ENCODE measurements at places on chromosomes 13 and 19.

DNA sequence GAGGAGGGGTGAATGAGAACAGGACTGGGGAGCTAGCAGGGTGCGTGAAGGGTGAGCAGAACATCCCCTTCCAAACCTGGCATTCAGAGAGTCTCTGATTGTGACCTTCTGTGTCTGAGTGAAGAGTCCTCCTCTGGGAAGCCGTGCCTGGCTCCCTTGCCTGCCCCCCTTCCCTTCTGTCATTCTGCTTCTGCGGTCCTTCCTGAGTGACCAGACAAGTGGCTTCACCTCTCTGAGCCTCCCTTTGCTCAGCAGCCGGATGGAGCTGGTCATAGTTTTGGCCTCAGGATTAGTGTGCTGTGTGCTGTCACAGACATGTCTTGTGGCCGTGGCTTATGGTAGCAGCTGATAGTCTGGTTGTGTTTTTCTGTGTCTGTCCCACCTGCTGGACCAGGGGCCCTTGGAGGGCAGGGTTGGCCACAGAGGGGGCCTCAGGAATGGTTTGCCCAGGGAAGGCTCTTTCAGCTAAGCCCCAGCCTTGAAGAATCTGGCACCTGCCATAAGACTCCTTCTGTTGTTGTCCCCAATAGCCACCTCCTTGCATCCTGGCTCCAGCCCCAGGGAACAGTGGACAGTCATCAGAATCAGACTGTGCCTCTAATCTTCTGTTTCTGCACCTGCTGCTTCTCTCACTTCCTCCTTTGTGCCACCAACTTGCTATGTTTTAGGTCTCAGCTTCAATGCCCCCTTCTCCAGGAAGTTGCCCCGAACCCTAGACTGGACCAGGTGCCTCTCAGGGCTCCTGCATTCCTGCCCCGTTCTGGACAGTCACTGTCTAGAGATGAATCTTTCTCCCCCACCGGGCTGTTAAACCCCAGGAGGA is 5.9 kb downstream of the CLPTM1 start:
- DNase-seq: no peak

GRCh38 chr13:33119856-33120543 is 103.8 kb downstream of the KL start:
- DNase-seq: peak; percentile 32

DNA sequence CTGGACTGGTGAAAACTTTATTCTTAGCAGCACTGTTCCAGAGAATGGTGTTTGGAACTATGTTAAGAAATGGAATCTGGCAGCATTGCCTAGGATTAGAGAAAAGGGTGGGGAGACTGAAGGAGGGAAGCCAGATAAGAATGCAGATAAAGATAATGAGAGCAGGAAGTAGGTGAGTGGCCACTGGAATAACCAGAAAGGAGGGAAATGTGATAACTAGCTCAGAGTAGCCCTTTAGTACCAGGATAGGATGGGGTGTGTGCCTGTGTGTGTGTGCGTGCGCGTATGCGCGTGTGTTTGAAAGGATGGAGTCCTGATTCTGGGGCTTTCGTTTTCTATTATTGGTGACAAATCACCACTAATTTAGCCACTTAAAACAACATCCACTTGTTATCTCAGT is 33.4 kb upstream of the FRY start:
- no peak for DNase-seq

DNA sequence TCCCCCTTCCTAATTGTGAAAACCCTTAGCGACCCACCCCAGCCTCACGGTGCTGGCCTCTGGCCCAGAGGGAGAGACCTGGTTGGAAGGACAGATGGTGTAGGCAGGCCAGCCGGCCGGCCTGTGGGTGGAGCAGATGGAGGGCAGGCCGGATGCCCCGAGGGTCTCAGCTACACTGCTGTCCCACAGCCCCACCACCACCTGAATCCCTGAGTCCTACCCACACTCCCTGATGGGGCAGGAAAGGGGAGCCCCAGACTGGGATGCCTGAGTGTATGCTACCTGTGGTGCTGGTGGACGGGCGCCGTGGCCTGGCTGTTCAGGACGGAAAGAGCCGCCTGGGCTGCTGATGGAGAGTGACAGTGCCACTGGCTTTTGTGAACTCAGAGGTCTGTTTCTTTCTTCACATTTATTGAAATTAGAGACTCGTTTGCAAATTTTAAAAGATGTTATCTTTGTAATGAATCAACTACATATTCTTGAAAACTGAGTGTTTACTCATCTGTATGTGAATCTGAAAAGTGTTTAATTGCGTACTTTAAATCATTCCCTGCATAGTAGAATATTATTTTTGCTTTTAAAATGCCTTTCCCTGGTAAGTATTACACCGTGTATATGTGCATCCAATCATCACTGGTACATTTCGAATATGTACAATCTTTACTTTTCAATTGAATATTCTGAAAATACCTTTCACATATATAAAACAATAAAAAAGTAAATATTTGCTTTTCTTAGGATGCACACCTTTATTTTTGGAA is 35.7 kb downstream of the TFDP1 start:
- no peak for DNase-seq

GRCh38 chr19:46303691-46304397 is 7.0 kb downstream of the HIF3A start:
- peak; percentile 96 for DNase-seq

- no peak for DNase-seq
Measured at GRCh38 chr13:21528616-21529015, 69.5 kb upstream of the ZDHHC20 start.

- no peak for DNase-seq
Measured at GRCh38 chr13:23679220-23679619, 109.0 kb downstream of the TNFRSF19 start.

GRCh38 chr13:94854688-94855087 is 142.3 kb upstream of the SOX21 start:
- no peak for DNase-seq

GRCh38 chr19:37988758-37989635 is 82.0 kb downstream of the SIPA1L3 start:
- no peak for DNase-seq

GRCh38 chr19:16831531-16831930 is 2.3 kb downstream of the SIN3B start:
- DNase-seq: no peak

DNA sequence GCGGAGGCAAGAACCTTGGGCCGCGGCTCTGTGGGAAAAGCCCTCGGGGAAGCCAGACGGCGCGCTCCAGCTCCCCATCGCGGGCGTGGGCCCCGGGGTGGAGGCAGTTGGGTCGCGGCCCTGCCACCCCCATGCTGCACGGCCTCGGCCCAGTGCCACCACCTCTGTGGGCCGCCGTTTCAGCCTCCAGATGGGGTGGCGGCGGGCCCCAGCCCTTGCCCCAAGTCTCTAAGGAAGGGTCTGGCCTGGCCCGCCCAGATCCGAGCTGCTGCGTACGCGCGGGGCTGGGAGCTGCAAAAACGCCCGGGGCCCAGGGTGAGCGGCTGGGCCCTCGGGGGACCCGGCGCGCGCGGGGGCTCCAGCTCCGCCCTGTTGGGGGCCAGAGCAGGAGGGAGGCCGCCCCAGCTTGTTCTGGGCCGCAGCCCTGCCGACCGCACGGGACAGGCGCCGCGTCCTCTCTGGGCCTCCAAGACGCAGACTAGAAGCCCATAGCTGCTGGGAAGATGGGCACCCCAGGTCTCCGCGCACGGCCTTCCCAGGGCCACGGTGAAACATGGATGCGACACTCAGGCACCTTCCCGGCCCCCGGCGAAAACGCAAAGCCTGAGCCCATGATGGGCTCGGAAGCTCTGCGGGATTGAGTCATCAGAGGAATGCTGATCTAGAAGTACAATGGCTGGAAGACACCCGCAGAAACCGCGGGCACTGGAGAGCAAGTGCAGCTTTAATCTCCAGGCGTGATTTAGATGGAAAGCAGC is 110.1 kb downstream of the KCTD15 start:
- peak; percentile 18 for DNase-seq

DNA sequence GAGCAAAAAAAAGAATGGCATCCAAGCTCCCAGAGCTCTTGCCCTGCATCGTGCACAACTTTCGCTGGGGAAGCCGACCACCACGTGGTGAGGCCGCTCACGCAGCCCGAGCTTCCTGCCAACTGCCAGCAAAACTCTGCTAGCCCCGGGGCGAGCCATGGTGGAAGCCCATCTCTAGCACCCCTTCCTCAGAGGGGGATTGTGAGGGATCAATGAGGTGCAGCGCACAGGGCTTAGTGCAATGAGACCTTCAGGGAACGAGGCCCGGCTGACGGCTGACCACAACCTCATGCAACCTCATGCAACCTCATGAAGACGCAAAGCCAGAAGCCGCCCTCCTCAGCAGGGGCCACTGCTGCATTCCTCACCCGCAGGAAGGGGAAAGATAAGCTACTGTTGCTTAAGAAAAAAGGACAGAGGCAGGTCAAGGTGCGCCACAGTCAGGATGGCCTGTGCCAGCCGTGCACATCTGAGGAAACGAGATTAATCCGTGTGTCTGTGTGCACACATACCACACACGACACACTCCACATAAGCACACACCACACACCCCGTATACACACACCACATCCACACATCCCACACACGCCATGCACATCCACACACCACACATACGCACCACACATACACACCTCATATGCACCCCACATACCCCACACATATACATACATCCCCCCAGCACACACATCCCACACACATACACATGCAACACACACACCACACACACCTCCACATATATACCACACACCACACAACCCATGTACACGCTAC is 9.6 kb downstream of the HSPBP1 start:
- DNase-seq: no peak

- DNase-seq: no peak
Measured at GRCh38 chr13:36887758-36888521, 32.1 kb downstream of the SMAD9 start.

DNA sequence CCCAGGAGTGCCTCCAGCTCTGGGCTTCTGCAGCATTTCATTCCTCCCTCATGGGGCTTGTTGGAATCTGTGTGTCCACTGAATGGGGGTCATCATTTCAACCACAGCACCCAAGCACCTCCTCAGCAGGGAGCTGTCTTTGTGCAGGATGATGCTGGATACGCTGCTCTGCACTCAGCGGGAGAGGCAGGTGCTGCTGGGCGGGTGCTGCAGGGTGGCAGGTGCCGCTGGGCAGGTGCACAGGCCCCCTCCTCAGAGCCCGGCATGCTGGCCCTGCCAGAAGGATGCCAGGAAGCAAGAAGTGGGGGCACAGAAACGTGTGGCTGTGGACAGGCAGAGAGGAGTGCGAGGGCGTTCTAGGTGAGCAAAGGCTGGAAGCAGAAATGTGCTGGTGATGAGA is 121.8 kb upstream of the VSTM2B start:
- no peak for DNase-seq

DNA sequence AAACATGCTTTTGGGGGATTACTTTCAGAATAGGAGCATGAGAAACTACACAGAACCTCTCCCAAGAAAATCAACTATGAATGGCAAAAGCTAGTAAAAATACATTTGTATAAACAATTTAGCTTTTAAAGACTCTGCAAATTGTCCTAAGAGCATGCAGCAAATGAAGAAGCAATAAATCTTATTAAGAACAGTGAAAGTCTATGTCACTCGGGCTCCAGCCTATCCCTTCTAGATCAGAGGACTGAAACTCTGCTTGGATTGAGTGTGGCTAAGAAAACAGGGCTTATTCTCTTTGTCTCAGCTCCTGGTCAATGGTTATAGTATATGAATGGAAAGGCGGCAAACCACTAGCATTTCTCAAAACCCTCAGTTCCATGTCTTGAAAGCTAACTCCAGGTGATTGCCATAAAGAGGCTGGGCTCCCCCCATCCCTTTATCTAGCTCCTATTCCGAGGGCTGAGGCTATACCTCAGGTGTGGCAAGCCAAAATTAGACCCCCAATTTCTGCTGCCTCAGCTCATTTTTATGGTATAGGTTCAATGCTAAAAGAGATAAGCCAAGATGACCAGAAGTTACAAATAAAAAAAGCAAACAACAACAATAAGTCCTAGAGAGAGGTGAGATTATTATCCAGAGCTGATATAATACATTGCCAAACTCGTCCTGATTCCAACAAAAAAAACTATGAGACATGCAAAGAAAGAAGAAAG is 953.2 kb downstream of the SLITRK6 start:
- no peak for DNase-seq

- DNase-seq: no peak
Measured at GRCh38 chr19:11578258-11579142, 1.1 kb upstream of the ACP5 start.

DNA sequence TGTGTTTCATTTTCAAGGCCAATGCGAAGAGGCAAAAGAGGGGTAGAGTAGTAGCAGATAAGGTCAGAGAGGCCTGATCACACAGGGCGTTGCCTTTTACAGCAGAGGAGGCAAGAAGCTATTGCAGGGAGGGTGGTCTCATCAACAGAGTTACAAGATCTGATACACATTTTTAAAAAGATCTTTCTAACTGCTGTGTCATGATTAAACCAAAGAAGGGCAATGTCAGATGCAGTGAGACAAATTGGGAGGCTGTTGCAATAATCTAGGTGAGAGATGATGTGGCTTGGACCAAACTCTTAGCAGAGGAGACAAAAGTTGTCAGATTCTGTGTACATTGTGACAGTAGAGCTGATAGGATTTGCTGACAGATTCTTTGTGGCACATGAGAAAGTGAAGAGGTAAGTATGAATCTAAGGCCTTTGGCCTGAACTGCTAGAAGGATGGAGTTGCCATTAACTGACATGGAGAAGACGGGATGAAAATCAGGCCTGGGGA is 13.0 kb upstream of the LRRC63 start:
- no peak for DNase-seq

GRCh38 chr19:4583961-4584669 is 24.6 kb upstream of the SEMA6B start:
- DNase-seq: peak; percentile 48

DNA sequence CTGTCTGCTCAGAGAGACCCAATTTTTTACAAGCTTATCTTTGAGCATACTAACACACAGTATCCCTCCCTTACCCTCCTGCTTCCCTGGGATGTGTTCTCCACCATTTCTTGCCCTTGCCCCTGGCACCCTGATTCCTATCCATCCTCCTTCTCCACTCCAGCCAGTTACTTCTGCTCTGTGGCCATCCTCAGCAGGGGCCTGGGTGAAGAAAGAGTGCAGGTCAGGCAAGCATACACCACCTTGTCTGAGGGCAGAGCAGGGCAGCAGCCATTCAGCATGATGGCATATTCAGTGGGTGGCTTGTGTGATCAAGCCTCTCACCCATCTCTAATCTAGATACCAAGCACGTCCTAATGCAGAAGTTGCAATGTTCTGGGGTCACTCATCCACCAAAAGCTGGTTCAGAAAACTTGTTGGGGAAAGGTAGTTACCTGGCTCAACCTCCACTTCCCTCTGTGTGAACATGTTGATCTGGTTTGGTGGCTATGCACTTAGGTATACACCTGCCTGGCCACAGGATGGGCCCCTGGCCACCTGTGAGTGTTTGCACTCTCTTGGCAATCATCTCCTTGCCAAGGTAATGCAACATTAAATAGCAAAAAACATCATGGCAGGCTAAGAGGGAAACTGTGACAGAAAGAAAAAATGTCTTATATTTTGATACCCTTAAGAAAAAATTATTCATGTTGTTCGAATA is 900.3 kb upstream of the MIR17HG start:
- DNase-seq: no peak

DNA sequence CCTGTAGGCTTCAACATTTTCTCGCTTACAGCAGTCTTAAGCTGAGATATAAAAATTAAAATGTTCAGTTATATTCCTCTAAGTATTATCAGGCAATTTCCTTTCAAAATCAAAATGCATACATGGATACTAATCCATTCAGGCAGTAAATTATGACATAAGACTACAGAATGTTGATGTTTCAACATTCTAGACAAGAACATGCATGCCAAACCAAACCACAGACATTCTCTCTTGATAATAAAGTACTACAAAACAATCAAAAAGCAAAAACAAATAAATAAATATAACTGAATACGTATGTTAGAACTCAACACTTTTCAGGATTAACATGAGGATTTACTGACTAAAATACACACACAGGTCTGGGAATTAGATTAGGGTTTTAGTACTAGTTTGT is 7.7 kb downstream of the DIS3 start:
- DNase-seq: no peak

Measured in T47D (cell line).